T-helper 1 cell (primary cell): ENCODE measurements at places on chromosomes 2 and 18.

- no peak for DNase-seq
Measured at GRCh38 chr2:85601771-85602475, 575 bp downstream of the TMEM150A start.

DNA sequence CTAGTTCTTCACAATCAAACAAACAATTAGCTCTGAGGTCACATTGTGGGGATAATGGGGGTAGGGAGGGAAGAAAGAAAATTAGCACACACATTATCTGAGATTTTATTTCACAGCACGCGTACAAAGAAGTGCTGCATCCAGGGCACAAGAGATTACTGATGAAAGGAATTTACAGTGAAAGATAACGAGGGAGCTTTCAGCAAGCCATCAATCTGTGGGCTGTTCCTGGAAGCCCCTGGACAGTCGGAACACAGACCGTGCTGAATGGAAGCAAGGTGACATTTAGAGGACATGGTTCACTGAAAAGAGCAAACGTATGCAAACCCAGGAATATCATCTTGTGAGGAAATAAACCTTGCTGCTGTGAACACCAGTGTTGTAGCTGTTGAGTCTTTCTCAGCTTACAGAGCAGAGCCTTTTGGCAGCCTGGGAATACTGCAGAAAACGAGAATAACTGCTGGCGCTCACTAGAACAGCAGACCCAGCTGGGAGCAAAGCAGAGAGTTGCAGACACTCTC is 63.2 kb downstream of the SCG2 start:
- no peak for DNase-seq

- DNase-seq = no peak
Measured at GRCh38 chr2:8289111-8289510, 392.7 kb upstream of the ID2 start.

- no peak for DNase-seq
Measured at GRCh38 chr2:173962583-173963110, 2.5 kb downstream of the SP3 start.

DNA sequence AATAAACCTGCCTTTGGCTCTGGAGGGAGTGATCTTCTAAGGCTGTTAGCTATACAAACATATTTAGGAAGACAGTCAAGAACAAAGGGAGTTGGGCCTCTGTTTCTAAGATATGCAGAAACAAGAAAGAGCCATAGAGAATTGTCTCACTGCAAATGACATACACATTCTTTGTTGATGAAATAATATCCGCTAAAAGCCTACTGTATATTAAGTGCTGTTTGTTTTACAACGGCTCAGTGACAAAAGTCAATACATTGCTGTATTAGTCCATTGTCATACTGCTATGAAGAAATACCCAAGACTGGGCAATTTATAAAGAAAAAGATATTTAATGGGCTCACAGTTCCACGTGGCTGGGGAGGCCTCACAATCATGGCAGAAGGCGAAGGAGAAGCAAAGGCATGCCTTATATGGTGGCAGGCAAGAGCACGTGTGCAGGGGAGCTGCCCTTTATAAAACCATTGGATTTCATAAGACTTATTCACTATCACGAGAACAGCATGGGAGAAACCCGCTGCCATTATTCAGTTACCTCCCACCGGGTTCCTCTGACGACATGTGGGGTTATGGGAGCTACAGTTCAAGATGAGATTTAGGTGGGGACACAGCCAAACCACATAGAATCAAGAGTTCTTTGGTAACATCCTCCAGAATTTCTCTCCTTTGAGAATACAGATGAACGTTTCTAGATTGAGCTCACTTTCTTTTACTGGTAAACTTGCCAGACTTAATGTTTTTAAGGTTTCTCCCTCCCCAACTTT is 157.8 kb downstream of the PIK3C3 start:
- no peak for DNase-seq

DNA sequence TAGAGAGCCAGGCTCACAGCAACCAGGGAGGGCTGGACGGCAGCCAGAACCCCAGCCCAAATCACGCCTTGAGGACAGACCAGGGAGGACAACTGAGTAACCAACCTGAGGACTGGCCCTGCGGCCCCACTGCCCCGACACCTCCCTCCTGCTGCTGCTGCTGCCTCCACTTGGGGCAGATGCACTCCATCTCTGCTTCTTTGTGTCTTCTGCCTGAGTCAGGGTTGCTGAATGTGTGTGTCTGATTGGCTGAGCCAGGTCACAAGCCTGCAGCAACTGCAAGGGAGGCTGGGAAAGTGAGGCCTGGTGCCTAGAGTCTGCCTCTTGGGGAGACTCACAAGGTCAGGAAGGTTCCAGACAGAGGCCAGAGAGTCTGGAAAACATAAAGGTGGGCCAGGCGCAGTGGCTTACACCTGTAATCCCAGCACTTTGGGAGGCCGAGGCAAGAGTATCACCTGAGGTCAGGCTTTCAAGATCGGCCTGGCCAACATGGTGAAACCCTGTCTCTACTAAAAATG is 83.4 kb downstream of the ZFP36L2 start:
- no peak for DNase-seq

DNA sequence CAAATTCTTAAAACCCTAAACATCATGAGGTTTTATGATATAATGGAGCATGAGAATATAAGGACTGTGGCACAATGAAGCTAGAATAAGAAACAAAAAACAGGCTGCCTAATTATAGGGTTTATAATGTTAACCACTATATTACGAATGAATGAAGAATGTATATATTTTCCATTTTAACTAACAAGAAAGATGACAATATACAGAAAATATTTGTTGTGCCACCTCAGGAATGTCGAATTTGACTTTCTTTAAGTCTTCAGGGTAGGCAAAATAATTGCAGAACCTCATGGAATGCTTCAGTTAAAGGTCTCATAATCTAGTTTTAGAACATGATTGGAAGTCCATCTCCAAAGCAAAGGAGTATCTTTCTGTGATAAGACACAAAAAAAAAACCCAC is 282.9 kb upstream of the SLC8A1 start:
- no peak for DNase-seq

DNA sequence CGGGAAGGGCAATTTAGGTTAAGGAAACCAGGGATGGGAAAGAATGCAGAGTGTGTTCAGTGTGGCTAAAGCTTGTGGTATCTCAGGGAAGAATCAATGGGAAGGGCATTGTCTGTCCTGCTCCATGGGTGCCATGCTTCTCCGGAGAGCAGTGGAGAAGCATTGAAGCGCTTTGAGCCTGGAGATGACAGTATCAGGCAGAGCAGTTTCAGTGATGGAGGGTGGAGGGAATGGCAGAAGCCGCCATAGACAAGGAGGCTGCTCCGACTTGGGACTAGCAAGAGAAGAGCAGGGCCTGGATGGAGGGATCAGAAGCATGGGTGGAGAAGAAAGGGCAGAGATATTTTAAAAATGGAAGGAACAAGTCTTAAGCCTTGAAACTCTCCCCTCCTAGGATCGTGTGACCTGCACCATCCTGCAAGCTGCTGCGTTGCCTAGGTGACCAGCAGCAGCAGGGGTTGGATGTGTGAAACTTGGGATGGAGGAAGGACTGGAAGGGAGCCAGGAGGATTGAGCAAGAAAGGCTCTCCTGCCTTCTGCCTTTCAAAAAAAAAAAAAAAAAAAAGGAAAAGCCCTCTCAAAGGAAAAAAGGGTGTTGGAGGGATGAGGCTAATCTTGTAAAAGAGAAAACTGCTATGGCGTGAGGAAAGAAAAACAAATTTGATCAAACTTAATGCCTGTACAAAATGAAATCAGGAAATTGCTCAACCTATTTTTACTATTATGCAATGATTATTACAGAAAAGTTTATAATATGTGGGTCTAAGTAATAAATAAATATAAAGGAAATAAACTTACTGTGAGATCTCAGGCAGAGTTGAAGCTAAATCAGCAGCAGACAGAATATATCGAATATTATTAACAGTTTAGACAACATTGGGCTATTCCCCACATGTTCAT is 493.8 kb upstream of the NRP2 start:
- no peak for DNase-seq

DNA sequence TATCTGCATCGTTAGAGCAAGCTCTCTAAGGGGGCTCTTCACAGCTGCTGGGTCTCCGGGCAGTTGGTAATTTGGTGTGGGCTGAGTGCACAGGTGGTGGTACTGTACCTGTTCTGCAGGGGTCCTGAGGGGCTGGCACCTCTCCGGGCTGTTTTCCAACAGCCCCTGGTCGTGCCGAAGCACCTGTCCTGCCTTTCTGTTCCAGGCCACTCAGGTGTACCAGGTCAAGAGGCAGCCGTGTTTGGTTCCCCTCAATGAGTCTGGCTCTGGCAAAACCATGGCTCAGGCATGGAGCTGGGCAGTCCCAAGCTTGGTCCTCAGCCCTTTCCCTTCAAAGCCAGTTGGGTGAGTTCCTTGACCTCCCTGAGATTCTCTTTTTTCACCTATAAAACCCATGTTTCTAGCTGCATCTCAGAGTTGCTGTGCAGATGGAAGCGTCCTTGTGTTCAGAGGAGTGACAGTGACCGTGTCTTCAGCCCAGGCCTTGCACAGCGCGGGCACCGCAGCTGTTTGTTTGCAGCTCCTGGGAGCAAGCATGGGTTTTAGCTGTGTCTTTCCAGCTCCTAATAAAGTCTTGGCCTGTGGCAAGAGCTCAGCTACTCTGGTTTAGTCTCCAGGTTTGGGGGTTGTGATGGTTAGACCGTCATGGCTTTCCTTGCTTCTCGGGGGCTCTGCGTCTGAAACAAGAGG is 110.9 kb downstream of the GLI2 start:
- no peak for DNase-seq

GRCh38 chr2:108396845-108397244 is 19.1 kb downstream of the SULT1C4 start:
- no peak for DNase-seq

DNA sequence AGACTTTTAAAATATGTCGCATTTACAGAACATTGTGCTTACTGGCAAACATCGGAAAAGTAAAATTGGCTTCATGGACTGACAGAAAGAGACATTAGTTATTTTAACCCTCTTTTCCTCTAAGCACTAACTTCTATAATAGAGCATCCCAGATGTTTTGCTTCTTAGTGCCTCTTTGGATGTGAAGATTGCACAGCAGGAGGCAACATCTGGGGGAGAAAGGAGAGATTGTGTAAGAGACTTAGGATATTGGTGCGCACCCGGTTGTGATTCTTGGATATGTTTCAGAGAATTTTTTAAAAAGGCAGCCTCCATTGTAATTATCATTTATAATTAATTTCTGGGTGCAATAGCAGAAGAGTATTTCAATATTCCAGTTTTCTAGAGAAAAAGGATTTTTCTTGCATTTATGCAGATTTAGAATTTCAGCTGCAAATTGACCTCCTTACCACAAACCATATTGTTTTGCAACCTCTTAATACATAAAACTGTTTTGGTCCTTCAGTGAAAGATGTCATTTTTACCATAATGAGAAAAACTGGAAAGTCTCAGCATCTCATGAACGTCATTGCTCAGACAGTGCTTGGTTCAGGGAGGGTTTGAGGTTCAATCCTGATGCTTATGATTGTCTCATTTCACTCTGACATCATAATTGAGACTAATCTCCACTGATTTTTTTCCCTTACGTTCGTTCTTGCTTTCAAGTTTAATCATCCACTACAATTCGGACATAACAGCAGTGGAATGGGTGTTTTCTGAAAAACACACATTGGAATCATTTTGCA is 404.3 kb downstream of the ZNF521 start:
- no peak for DNase-seq

GRCh38 chr2:84285056-84285747 is 173.9 kb downstream of the SUCLG1 start:
- DNase-seq = no peak

GRCh38 chr2:142040556-142040955 is 90.3 kb downstream of the LRP1B start:
- no peak for DNase-seq

DNA sequence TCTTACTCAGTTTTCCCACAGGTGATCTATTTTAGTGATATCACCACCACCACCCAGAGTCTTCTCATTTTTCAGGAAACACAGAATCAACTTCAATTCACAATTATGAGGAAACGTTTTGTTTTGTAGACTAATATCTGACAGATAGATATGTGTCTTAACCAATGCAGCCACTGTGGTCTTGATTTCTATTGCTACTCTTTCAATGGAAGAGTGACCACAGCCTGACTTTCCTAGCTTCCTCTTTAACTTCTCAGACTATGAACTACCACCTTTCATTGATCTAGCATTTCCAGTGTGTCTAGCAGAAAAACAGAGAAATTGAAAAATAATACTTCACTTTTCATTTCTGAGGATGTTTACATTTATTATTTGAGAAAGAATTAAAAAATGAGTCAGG is 20.5 kb downstream of the ADAM17 start:
- DNase-seq = no peak

- no peak for DNase-seq
Measured at GRCh38 chr2:214782671-214783070, 26.8 kb downstream of the BARD1 start.

- DNase-seq = no peak
Measured at GRCh38 chr2:160630801-160631590, 137.4 kb upstream of the RBMS1 start.

GRCh38 chr18:71431689-71432088 is 1112.5 kb downstream of the CBLN2 start:
- DNase-seq = no peak

DNA sequence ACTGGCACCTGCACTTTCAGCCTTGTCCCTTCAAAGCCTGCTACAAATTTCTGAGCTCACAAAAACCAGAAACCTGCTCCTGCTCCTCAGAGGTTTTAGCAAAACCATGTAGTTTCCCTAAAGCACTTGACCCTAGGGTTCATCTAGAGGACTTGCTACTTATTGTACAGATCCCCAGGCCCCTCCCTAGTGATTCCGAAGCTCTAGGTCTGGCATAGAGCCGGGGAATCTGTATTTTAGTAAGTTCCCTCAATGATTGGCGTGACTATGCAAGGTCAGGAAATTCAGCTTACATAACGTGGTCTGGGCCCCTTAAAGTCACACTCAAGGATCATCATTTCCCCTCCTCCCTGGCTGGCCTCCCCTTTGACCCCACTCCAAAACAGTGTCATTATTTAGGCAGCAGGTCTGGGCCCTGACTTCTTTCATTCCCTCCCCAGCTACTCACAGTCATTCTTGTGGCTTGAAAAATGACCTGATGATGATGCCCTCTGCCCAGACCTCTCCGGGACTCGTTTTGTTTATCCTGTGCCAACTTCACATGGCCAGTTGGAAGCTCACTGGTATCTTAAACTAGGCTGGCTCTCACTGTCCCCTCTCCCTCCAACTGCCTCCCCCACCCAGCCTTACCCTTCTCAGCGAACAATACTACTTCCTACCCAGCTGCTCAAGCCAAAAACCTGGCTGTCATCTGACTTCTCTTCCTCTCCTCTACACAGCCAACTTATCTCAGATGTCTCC is 36.0 kb downstream of the WDFY1 start:
- DNase-seq = no peak

DNA sequence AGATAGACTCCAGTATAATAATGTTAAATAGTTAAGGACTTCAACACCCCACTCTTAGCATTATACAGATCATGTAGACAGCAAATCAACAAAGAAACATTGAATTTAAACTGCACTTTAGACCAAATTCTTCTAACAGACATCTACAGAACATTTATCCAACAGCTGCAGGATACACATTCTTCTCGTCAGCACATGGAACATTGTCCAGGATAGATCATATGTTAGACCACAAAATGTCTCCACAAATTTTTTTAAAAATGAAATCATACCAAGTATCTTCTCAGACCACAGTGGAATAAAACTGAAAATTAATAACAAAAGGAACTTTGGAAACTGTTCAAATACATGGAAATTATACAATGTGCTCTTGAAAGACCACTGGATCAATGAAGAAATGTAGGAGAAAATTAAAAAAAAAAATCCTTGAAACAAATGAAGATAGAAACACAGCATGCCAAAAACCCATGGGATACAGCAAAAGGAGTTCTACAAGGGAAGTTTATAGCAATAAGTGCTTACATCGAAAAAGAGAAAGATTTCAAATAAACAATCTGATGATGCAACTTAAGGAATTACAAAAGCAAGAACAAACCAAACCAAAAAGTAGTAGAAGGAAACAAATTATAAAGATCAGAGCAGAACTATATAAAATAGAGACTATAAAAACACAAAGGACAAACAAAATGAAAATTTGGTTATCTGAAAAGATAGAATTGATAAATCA is 12.3 kb upstream of the SPP2 start:
- no peak for DNase-seq
